Activated T-helper 2 cell treated with anti-CD3 and anti-CD28 coated beads, Interferon-gamma antibody, Interleukin-2, Interleukin-4, amounts not matched to agents 10 μg/mL and 5 μg/mL and 100 μg/mL, durations not matched to agents 14 hours and 24 hours and 36 hours (primary cell): ENCODE measurements at places on chromosomes 5 and 9. TPM values are rescaled to one million over a fixed set of nuclear protein-coding genes. Genes with fewer than 3 reads are reported as not detected.

Gene COL15A1
- total RNA-seq, result not detected in 2 replicates

Gene C5orf34
- total RNA-seq, result 6.3 and 8.3 TPM in 2 replicates

Gene LPAR1
- total RNA-seq, result not detected in 2 replicates

Gene SPACA9
- 1.1 and 1.3 TPM in 2 replicates for total RNA-seq

Gene SIGMAR1
- total RNA-seq, result 105 and 109 TPM in 2 replicates

Gene RAD50
- 49.2 and 55.8 TPM in 2 replicates for total RNA-seq

Gene ADRA1B
- total RNA-seq, result not detected in 2 replicates

Gene POU5F2
- 1.0 and 1.4 TPM in 2 replicates for total RNA-seq

Gene PIP5K1B
- 76.2 and 77.2 TPM in 2 replicates for total RNA-seq

Gene ROR2
- total RNA-seq, result not detected in 2 replicates

- DNase-seq, result no peak
- peak overlapping the region; percentile 66 for H3K27ac ChIP-seq
- H3K4me3 ChIP-seq, result no peak overlapping the region
- peaks cover 23% of the 10 kb centered on the region for H3K36me3 ChIP-seq
- H3K4me1 ChIP-seq, result peaks cover 10% of the 10 kb centered on the region
Observed at GRCh38 chr9:96478829-96479371, 28.9 kb downstream of the HABP4 start.

GRCh38 chr5:1055896-1056610 lies 47.5 kb downstream of the NKD2 start:
- H3K27ac ChIP-seq, result no peak overlapping the region
- H3K36me3 ChIP-seq, result peaks cover 12% of the 10 kb centered on the region
- no peak overlapping the region for H3K4me3 ChIP-seq
- no peak for DNase-seq

GRCh38 chr5:166102947-166103346 lies 2188.5 kb upstream of the WWC1 start:
- no peak overlapping the region for H3K27ac ChIP-seq
- no peaks in the 10 kb centered on the region for H3K4me1 ChIP-seq
- H3K27me3 ChIP-seq, result no peaks in the 10 kb centered on the region
- H3K36me3 ChIP-seq, result no peaks in the 10 kb centered on the region
- H3K4me3 ChIP-seq, result no peak overlapping the region

DNA sequence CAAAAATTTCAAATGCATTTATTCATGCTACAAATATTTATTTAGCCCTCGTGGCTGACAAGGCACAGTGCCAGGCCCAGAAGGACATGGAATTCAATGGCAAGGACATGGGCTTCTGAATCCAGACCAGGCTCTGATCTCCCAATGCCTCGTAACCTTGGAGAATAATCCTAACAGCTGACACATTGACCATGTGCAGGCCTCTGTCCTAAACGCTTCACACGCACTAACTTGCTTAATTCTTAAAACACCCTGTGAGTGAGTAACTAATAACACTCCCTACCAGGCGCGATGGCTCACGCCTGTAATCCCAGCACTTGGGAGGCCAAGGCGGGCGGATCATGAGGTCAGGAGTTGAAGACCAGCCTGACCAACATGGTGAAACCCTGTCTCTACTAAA lies 33.2 kb downstream of the MYO10 start:
- H3K27me3 ChIP-seq, result no peaks in the 10 kb centered on the region
- H3K4me3 ChIP-seq, result no peak overlapping the region
- no peaks in the 10 kb centered on the region for H3K4me1 ChIP-seq
- DNase-seq, result no peak
- no peak overlapping the region for H3K27ac ChIP-seq

DNA sequence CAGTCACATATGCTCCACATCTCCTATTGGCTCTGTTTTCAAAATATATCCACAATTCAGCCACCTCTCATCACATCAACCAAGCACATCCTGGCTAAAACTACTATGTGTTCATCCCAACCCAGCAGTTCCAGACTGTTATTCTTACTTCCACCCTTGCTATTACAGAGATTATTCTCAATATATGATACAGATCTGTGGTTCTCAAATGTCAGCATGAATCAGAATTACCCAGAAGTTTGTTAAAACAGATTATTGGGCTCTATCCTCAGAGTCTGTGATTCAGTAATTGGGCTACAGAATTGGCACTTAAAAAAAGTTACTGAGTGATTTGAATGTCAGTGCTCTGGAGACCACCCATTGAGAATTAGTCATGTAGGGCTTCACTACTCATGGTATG lies 78.8 kb upstream of the IZUMO3 start:
- H3K36me3 ChIP-seq, result no peaks in the 10 kb centered on the region
- H3K4me1 ChIP-seq, result no peaks in the 10 kb centered on the region
- DNase-seq, result no peak
- no peak overlapping the region for H3K4me3 ChIP-seq
- no peak overlapping the region for H3K27ac ChIP-seq

GRCh38 chr9:110753731-110754231 lies 85.2 kb downstream of the MUSK start:
- H3K27ac ChIP-seq, result no peak overlapping the region
- H3K36me3 ChIP-seq, result no peaks in the 10 kb centered on the region
- no peak for DNase-seq
- no peak overlapping the region for H3K4me3 ChIP-seq
- H3K4me1 ChIP-seq, result no peaks in the 10 kb centered on the region
- no peaks in the 10 kb centered on the region for H3K27me3 ChIP-seq

DNA sequence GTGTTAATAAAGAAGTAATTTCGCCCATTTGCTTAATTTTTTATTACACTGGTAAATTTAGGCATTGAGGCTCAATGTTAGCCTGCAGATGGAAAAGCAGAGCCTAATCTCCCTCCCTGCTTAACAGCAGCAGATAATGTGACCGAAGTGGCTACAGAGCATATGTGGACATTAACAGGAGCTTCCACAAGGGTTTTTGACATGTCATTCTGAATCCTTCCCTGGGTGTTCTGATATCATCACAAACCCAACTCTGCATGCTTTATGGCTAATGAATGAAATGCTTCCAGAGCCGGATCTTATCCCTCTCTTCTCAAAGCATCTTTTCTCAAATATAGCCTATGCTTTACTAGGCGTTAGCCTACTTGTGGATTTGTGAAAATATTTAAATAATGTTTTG lies 208.6 kb downstream of the CAAP1 start:
- H3K36me3 ChIP-seq, result no peaks in the 10 kb centered on the region
- DNase-seq, result no peak
- no peak overlapping the region for H3K4me3 ChIP-seq
- H3K27ac ChIP-seq, result no peak overlapping the region

GRCh38 chr9:94853887-94854286 lies 127.4 kb downstream of the AOPEP start:
- H3K27me3 ChIP-seq, result peaks cover 11% of the 10 kb centered on the region
- no peak overlapping the region for H3K27ac ChIP-seq
- no peak overlapping the region for H3K4me3 ChIP-seq
- DNase-seq, result no peak
- no peaks in the 10 kb centered on the region for H3K4me1 ChIP-seq
- peaks cover 5% of the 10 kb centered on the region for H3K36me3 ChIP-seq

GRCh38 chr5:129118826-129119225 lies 24.3 kb downstream of the ISOC1 start:
- no peak for DNase-seq
- no peaks in the 10 kb centered on the region for H3K27me3 ChIP-seq
- H3K27ac ChIP-seq, result no peak overlapping the region
- peaks cover 8% of the 10 kb centered on the region for H3K4me1 ChIP-seq
- no peak overlapping the region for H3K4me3 ChIP-seq

DNA sequence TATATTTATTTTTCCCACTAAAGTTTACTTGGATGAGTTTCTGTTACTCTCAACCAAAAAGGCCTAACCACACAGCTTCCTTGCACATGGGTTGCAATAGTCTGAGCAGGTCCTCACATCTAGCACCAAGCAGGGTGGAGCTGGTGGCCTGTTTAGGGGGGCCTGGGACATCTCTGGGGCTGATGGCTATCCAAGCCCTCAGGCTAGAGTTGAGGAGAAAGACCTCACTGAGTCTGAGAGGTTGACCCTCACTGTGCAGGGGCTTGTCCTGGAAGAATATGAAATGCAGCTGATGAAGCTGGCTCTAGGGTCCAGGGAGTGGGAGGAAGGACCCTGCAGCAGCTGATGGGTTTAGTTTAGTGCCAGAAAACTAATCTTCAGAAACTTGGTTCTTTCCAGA lies 217.1 kb upstream of the MVB12B start:
- no peak for DNase-seq
- no peaks in the 10 kb centered on the region for H3K36me3 ChIP-seq
- no peak overlapping the region for H3K4me3 ChIP-seq
- H3K27ac ChIP-seq, result no peak overlapping the region
- no peaks in the 10 kb centered on the region for H3K4me1 ChIP-seq

DNA sequence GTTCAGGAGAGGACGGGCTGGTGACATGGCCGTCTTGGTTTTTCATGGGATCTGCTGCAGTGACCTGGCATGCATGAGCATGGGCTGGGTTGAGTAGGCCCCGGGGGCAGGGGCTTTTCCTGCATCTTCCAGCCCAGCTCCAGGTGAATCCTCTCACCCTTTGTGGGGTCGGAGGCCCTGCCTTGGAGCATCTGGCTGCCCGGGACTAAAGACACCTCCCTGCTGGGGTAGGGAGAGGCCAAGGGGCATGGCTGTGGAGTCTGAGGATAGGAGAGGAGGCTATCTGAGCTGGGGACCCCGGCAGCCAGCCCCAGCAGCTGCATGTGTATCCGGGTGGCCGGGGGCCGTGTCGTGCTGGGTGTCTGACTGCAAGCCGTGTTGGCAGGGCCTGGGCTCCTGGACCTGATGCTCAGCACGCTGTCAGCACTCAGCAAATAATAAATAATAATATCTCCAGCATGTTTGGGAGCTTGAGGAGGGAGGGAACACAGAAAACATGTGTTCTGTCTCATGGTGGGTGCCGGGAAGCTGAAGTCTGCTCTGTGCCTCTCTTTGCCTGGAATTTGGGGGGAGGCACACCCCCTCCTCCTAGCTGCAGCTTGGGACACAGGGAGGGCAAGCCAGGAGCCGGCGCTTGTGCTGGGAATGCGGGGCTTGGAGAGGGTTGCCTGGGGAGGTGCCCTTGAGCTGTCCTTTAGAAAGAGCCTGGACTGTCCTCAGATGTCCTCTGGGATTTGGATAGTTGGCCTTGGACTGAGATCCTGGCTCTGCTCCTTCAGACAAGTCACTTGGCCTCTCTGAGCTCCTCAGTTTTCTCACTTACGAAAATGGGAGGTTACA lies 28.4 kb upstream of the PITX1 start:
- H3K27me3 ChIP-seq, result peaks cover 4% of the 10 kb centered on the region
- H3K36me3 ChIP-seq, result no peaks in the 10 kb centered on the region
- H3K27ac ChIP-seq, result no peak overlapping the region
- DNase-seq, result no peak

DNA sequence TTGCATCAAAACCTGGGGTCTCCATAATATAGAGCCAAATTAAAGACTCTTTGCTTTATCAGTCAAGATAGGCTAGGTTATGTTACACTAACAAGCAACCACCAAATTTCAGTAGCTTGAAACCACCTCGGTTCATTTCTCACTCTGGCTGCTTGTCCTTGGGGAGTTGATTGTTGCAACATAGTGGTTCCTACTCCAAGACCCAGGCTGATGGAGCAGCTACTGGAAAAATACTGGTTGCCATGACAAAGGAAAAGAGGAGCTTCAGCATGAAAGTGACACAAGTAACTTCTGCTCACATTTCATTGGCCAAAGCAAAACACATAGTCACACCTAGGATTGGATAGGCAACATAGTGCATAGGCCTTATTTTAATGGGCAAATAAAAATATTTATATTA lies 18.5 kb upstream of the RCL1 start:
- H3K4me3 ChIP-seq, result no peak overlapping the region
- no peaks in the 10 kb centered on the region for H3K36me3 ChIP-seq
- peaks cover 10% of the 10 kb centered on the region for H3K4me1 ChIP-seq
- no peaks in the 10 kb centered on the region for H3K27me3 ChIP-seq
- H3K27ac ChIP-seq, result no peak overlapping the region
- DNase-seq, result no peak
